Stimulated activated CD8-positive, alpha-beta memory T cell treated with anti-CD3 and anti-CD28 coated beads, Interleukin-15, amount 100 ng/mL, for 1 hour (primary cell): ENCODE measurements at places on chromosomes 4 and X.

- no peak for DNase-seq
Observed at GRCh38 chr4:17358241-17358640, 153.6 kb downstream of the QDPR start.

- DNase-seq, result no peak
Observed at GRCh38 chr4:21709031-21709430, 239.5 kb downstream of the KCNIP4 start.

GRCh38 chr4:98586962-98587354, 71.5 kb downstream of the TSPAN5 start:
- DNase-seq, result no peak

GRCh38 chr4:107719207-107719921, 670 bp downstream of the PAPSS1 start:
- DNase-seq, result no peak

DNA sequence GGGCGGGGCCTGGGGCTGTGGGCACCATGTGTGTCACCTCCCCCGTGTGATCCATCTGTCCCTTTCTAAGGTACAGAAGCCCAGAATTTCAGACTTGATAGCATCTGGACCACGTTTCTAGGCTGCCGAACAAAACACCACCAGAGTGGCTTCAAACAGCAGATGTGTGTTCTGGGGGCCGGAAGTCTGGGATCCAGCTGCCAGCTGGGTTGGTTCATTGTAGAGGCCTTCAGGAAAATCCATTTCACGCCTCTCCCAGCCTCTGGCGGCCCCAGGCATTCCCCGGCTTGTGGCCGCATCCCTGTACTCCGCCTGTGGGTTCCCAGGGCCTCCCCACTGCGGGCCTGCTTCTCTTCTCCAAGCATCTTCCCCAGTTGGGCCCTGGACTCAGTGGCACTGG, 39.6 kb upstream of the GPR78 start:
- no peak for DNase-seq

DNA sequence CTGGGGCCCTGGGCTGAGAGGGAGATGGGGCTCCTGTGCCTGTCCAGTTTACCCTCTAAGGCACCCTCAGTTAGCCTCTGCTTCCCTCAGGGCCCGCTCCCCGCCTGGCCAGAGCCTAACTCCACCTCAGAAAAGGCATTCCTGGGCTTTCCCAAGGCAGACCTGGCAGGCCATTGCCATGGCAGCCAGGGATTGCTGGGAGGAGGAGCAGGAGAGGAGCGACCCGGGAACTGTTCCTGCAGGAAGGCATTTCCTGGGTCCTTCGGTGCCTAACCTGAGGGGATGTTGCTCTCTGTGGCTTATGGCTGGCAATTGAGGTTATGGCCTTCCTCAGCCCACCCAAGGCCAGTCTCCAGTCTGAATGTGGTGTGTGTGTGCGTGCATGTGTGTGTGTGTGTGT, 131.3 kb downstream of the PJA1 start:
- DNase-seq, result no peak

DNA sequence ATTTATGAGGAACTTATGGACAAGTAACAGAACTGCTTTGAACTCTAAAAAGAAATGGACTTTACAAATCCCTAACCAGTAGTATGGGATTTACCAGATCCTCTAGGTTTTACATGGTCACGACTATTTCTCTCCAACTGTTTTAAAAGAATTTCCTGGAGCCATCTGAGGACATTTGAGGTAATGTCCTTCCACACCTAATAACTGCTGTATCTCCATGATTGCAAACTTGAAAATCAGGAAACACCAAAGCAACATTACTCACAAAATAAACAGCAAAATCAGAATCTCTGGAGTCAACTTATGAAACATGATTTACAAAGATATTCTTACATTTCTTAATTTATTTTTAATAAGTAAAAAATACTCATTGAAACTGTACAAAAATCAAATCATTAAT, 58.0 kb downstream of the STAP1 start:
- no peak for DNase-seq

- no peak for DNase-seq
Observed at GRCh38 chr4:58453956-58454355, 1343.8 kb upstream of the IGFBP7 start.

DNA sequence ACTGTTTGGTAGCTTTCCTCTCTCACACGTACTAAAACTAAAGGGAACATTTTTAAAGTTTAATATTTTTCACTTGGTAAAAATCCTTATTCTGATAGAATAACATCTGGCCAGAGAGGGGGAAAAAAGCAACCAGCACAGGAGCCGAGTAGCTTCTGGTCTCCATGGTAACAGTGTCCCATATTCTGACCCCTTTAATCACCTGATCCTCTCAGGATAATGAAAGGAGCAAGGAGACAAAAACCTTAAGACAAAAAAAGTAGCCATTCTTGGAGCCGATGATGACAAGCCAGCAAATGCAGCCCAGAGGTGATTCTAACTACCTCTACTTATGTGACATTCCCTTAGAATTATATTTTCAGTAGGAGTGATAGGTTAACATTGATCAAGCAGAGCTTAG, 126.6 kb downstream of the SLC39A8 start:
- no peak for DNase-seq
